CD4-positive, CD25-positive, alpha-beta regulatory T cell (primary cell): ENCODE measurements at places on chromosomes 6 and 20. TPM values are rescaled to one million over a fixed set of nuclear protein-coding genes. Genes with fewer than 3 reads are reported as not detected.
A peak's percentile ranks its signal among the peaks of the same experiment; 100 is the strongest.

The PRPF6 gene
- polyA plus RNA-seq = 83.3 TPM

- no peak for DNase-seq
- H3K4me3 ChIP-seq = no peak overlapping the region
- H3K27me3 ChIP-seq = peaks cover 15% of the 10 kb centered on the region
- no peaks in the 10 kb centered on the region for H3K36me3 ChIP-seq
- no peak overlapping the region for H3K27ac ChIP-seq
- H3K4me1 ChIP-seq = no peaks in the 10 kb centered on the region
Observed at GRCh38 chr6:109999740-110000139, 21.6 kb downstream of the GPR6 start.

DNA sequence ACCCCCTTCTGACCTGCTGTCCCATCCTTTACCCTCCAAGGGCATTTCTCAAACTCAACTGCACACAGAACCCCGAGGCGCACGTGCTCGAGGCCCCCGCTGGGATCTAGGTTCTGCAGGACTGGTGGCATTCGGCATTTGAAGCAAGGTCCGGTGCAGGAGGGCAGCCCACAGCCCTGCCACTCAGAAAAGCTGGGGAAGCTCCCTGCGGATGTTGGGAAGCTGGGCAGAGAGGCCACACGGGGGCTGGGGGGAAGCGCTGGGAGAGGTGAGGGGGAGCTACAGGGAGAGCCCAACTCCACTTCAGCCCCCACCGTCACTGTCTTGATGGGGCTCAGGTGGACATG is 51.2 kb upstream of the SLCO4A1 start:
- no peak for DNase-seq
- H3K27ac ChIP-seq = no peak overlapping the region
- peaks cover 2% of the 10 kb centered on the region for H3K4me1 ChIP-seq
- no peak overlapping the region for H3K4me3 ChIP-seq

DNA sequence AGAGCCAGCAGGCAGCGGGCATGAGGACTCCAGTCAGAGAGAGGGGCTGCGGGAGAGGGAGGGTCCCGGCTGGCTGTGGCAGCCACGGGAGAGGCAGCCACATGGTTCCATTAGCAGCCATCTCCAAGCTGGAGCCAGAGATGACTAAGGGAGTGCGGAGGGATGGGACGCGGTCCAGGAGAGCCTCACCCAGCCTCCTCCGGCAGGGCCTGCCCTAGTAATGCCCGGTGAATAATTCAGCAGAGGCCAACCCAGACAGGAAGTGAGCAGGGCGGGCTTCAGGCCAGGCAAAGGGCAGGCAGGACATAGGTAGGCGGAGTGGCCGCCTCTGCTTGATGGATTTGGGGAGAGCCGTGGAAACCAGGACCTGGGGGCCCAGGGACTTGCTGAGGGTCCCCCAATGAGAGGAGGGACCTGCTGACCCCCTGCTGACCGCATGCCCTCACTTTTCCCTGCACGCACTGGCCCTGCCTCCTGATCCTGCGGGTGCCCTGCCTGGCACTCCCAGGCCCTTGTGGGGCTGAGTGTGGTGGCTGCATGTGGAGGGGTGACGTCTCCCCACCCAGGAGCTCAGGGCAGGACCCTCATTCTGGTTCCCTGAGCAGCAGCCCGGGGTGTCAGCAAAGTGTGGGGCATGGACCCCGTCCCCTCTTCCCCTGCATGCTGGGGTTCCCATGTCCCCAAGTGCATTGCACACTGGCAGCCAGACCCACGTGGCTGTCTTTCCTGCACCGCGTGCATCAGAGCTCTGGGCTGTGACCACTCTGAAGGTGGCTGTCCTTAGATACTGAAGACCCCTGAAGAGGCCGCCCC is 51.8 kb upstream of the SLCO4A1 start:
- H3K27ac ChIP-seq = no peak overlapping the region
- no peak for DNase-seq
- H3K4me1 ChIP-seq = no peaks in the 10 kb centered on the region
- no peak overlapping the region for H3K4me3 ChIP-seq
- no peaks in the 10 kb centered on the region for H3K36me3 ChIP-seq

DNA sequence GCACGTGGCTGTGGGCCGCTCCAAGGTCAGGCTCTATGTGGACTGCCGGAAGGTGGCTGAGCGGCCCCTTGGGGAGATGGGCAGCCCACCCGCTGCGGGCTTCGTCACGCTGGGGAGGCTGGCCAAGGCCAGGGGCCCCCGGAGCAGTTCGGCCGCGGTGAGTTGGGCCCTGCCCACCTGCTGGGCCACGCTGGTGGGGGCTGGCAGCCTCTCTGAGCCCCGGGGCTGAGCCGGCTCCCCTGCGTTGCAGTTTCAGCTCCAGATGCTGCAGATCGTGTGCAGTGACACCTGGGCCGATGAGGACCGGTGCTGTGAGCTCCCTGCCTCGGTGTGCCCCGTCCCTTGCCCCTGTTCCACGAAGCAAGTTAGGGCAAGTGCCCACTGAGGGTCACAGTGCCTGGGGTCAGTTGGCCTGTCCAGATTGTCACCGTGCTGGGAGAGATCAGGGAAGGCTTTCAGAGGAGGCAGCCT is 27.1 kb downstream of the COL20A1 start:
- H3K27me3 ChIP-seq = no peaks in the 10 kb centered on the region
- H3K4me3 ChIP-seq = no peak overlapping the region
- no peak overlapping the region for H3K27ac ChIP-seq
- H3K4me1 ChIP-seq = no peaks in the 10 kb centered on the region
- no peak for DNase-seq

DNA sequence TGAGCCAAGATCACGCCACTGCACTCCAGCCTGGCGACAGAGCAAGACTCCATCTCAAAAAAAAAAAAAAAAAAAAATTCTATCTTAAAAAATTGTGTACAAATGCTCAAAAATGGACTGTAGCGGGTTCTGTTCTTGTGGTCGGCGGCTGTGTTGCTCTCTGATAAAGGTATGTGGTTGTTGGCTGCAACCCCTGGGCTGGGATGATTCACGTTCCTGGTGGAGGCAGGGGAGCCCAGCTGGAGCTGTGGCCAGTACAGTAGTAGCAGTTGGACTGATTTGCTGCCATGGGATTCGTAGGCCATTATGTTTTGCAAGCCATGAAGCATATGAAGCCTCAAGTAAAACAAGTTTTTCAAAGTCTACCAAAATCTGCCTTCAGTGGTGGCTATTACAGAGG is 22.3 kb downstream of the MDN1 start:
- peaks cover 16% of the 10 kb centered on the region for H3K4me1 ChIP-seq
- H3K4me3 ChIP-seq = no peak overlapping the region
- H3K27me3 ChIP-seq = no peaks in the 10 kb centered on the region
- no peak for DNase-seq
- no peak overlapping the region for H3K27ac ChIP-seq

The GSTA3 gene
- not detected for polyA plus RNA-seq

GRCh38 chr20:2088891-2089290 is 12.7 kb upstream of the STK35 start:
- H3K4me1 ChIP-seq = no peaks in the 10 kb centered on the region
- no peaks in the 10 kb centered on the region for H3K36me3 ChIP-seq
- H3K27me3 ChIP-seq = peaks cover 19% of the 10 kb centered on the region
- H3K27ac ChIP-seq = no peak overlapping the region
- no peak for DNase-seq
- no peak overlapping the region for H3K4me3 ChIP-seq

GRCh38 chr20:51533291-51534172 is 9.0 kb downstream of the NFATC2 start:
- H3K36me3 ChIP-seq = peaks cover 22% of the 10 kb centered on the region
- no peak for DNase-seq
- H3K27me3 ChIP-seq = no peaks in the 10 kb centered on the region
- H3K4me3 ChIP-seq = no peak overlapping the region

DNA sequence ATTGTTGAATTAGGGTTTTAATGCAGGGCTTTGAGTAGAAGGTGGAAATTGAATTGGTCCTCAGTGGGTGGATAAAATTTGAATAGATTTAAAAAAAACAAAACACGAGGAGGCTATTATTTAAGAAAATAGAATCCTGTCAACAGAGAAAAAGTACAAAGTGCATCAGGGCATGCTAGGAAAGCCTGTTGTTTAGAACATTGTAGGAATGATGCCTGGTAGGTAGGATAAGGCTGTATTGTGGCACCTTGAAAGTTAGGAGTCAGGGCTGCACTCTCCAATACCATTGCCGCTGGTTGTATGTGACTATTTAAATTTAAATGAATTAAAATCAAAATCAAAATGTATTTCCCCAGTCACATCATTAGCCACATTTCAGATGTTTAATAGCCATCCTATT is 363.9 kb downstream of the UTRN start:
- no peak overlapping the region for H3K4me3 ChIP-seq
- no peak overlapping the region for H3K27ac ChIP-seq
- H3K27me3 ChIP-seq = no peaks in the 10 kb centered on the region
- no peak for DNase-seq
- H3K36me3 ChIP-seq = no peaks in the 10 kb centered on the region

GRCh38 chr6:150539568-150539967 is 60.1 kb upstream of the PLEKHG1 start:
- no peak for DNase-seq
- no peaks in the 10 kb centered on the region for H3K36me3 ChIP-seq
- H3K27me3 ChIP-seq = peaks cover 6% of the 10 kb centered on the region
- H3K4me1 ChIP-seq = no peaks in the 10 kb centered on the region

DNA sequence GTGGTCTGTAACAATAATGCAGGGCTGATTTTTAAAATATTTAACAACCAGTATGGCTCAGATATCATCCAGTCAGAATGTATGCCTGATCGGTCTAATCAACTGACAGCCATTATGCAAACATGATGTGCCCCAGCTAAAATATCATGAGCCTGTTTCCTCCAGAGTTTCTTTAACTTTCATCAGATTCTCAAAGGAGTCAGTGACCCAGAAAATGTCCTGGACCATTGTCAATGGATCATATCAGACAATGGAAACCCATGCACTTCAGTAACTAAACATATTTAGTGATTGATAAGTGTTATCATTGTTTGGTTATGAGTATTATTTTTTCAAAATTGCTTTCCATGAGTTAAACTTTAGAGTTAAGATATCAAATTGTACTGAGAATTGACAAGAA is 173.5 kb downstream of the LMBRD1 start:
- no peak for DNase-seq
- H3K36me3 ChIP-seq = no peaks in the 10 kb centered on the region
- H3K27me3 ChIP-seq = no peaks in the 10 kb centered on the region
- no peaks in the 10 kb centered on the region for H3K4me1 ChIP-seq

- no peak overlapping the region for H3K27ac ChIP-seq
- peak; percentile 65 for DNase-seq
- H3K4me3 ChIP-seq = no peak overlapping the region
- H3K4me1 ChIP-seq = peaks cover 16% of the 10 kb centered on the region
Observed at GRCh38 chr6:89792881-89793280, 26.7 kb downstream of the MDN1 start.

- H3K4me3 ChIP-seq = no peak overlapping the region
- no peaks in the 10 kb centered on the region for H3K36me3 ChIP-seq
- no peaks in the 10 kb centered on the region for H3K27me3 ChIP-seq
- DNase-seq = no peak
Observed at GRCh38 chr6:155389130-155389529, 66.5 kb downstream of the NOX3 start.

DNA sequence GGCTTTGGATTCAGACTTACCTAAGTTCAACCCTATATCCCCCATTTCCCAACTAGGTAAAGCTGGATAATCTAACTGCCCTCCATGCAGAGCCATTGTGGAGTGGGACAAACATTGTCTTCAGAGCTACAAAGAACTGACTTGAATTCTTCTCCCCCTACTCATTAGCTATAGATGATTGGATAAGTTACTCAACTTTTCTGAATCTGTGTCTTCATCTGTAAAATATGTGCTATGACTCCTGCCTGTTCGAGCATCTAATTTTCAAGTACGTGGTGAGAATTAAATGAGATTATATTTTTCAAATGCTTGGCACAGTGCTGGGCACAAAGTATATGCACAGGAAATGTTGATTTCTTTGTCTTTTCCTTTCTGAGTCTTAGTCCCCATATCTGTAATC is 240.3 kb upstream of the TCF21 start:
- no peaks in the 10 kb centered on the region for H3K27me3 ChIP-seq
- H3K4me3 ChIP-seq = no peak overlapping the region
- H3K27ac ChIP-seq = no peak overlapping the region
- H3K36me3 ChIP-seq = no peaks in the 10 kb centered on the region

The DEFB124 gene
- not detected for polyA plus RNA-seq

DNA sequence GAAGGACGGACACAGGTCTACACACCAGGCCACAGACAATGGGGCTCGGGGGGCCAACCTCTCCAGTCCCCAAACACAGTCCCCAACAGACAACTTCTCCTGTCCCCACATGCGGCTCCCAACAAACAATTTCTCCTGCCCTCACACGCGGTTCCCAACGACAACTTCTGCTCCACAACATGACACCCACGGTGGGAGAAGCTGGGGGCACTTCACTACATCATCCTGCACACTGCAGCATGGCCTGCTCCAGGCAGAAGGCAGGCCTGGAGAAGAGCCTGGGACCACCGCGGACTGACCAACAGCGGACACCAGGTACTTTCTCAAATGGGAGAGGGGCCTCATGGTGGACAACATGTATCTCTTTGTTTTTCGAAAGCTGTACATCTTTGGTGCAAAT is 6.7 kb downstream of the TAF4 start:
- no peak overlapping the region for H3K4me3 ChIP-seq
- no peaks in the 10 kb centered on the region for H3K27me3 ChIP-seq
- H3K4me1 ChIP-seq = peaks cover 34% of the 10 kb centered on the region
- H3K27ac ChIP-seq = no peak overlapping the region

DNA sequence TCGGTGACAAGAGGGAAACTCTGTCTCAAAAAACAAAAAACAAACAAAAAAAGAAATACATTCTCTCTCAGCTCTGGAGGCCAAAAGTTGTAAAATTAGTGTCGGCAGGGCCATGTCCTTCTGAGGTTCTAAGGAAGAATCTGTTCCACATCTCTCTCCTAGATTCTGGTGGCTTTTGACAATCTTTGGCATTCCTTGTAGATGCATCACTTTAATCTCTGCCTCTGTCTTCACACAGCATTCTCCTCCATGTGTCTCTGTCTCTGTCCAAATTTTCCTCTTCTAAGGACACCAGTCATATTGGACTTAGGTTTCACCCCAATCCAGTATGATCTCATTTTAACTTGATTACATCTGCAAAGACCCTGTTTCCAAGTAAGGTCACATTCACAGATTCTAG is 9.1 kb downstream of the PPP2R5D start:
- H3K4me1 ChIP-seq = no peaks in the 10 kb centered on the region
- peaks cover 27% of the 10 kb centered on the region for H3K36me3 ChIP-seq
- no peak for DNase-seq
- H3K4me3 ChIP-seq = no peak overlapping the region
- no peak overlapping the region for H3K27ac ChIP-seq

GRCh38 chr6:151576633-151577032 is 82.8 kb downstream of the CCDC170 start:
- H3K36me3 ChIP-seq = no peaks in the 10 kb centered on the region
- no peak for DNase-seq
- no peaks in the 10 kb centered on the region for H3K27me3 ChIP-seq
- H3K4me1 ChIP-seq = no peaks in the 10 kb centered on the region
- H3K27ac ChIP-seq = no peak overlapping the region

GRCh38 chr6:103982574-103982973 is 877.1 kb downstream of the HACE1 start:
- no peak for DNase-seq
- no peaks in the 10 kb centered on the region for H3K36me3 ChIP-seq
- H3K27ac ChIP-seq = no peak overlapping the region
- no peaks in the 10 kb centered on the region for H3K27me3 ChIP-seq
- no peak overlapping the region for H3K4me3 ChIP-seq
- no peaks in the 10 kb centered on the region for H3K4me1 ChIP-seq
